ENCODE measurements at places on chromosomes 3 and 15.

DNA sequence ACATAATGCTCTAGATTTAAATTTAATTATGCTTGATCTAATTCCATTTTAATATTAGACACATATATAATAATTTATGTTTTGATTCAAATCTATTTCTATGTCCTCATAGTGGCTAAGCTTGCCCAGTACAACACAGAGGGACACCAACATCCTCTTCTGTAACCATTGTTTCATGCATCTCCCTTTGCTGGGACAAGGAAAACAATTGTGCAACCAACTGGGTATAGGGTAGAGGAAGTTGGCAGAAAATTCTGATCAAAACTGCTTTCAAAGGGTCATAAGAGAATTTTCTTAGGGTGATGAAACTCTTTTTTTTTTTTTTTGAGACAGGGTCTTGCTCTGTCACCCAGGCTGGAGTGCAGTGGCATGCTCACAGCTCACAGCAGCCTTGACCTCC, 121.4 kb upstream of the SGO1 start:
- DNase-seq = no peak

GRCh38 chr3:71050538-71051258, 532.8 kb downstream of the FOXP1 start:
- DNase-seq = no peak

GRCh38 chr15:60539016-60539415, 60.1 kb upstream of the ICE2 start:
- no peak for DNase-seq

DNA sequence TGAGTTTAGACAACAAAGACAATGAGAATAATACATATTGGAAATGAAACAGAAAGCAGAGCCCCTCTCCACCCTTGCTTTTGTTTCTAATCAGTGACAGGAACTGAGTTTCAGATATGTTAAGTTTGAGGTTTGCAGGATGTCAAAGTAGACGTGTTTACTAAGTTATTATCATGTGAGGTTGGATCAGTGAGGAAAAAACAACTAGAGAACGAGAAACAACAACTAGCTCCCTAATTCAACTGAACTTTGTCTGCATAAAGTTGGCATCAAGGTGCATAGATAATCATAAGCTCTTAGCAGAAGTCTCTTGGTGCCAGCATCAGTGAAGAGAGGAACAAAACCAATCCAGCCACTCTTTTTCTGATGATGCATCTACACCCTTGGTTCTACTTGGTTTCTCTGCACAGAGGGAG, 491.1 kb upstream of the NR2F2 start:
- no peak for DNase-seq

DNA sequence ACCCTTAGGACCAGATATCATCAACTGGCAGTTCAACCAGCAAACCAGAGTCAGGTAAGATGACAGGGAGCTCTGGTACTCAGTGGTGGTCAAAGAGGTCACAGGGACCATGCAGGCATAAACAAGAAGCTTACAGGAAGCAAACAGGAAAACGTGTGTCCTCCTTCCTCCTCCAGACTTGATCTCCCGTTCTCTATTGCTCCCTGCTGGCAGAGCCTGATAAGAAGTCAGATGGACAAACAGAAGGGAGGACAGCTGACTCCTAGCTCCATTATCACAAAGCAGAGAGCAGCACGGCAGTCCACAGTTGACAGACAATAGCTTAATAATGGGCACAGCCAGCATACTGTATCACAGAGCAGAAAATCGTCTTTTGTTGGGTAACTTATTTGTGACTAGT, 156.5 kb upstream of the SLC2A2 start:
- DNase-seq = no peak

- no peak for DNase-seq
These were observed 56.5 kb upstream of the TMEM115 start for GRCh38 chr3:50415816-50416215.

DNA sequence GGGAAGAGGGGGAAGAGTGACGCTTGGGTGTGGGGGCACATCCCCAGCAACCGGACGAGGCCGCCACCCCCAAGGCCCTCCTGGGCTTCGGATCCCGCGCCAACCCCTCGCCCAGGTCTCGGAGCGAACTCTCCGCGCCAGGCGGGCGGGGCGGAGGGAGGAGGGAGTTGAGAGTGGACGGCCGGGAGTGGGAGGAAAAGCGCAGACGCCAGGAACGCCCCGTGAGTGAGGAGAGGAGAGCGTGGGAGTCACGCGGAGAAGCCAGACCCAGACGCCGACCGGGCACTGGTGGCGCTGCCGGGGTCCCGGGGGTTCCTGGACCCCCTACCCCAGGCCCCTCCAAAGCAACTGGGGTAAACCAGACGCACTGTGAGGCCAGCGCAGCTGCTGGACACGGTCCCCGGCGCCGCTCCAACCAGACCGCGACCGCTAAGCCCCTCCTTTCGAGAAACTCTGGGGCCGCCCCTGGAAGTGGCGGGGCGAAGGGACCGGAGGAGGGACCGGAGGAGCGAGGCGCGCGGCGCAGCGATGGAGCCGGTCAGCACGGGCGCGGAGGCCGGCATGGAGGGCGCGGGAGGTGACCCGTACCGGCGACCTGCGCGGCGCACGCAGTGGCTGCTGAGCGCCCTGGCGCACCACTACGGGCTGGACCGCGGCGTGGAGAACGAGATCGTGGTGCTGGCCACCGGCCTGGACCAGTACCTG, at the start of gene EFCC1:
Gene EFCC1, plus strand, starts transcription at position 204 of the 705 bp plus-strand sequence. Its CDS starts 325 bp downstream, at position 529.
- DNase-seq = peak; percentile 71

DNA sequence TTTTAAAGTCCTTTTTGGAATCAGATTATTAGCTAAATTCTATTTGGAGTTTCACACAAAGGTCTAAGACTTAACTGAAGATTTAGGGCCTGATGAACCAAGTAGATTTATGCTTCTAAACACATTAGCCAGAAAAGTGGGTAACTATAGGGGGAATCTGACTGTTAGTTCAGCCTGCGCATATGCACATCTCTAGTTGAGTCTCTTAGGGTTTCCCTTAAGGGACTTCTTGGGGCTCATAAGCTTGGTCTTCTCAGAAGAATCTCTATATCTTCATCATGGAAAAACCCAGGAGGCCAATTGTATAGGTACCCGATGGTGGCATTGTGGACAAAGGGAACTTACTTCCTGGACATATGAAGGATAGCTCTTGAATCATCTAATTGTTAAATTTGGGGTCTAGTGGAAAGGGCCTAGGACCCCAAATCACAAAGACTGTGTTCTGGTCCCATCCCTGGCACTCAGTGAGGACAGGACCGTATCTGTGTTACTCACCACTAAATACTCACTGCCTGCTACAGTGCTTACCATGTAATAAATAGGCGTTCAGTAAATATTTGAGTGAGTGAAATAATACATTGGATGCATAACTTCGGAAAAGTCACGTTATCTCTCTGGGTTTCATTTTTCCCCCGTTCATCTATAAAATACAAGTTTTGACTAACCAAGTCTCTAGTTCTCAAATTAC, 17.0 kb downstream of the SELENOT start:
- no peak for DNase-seq

DNA sequence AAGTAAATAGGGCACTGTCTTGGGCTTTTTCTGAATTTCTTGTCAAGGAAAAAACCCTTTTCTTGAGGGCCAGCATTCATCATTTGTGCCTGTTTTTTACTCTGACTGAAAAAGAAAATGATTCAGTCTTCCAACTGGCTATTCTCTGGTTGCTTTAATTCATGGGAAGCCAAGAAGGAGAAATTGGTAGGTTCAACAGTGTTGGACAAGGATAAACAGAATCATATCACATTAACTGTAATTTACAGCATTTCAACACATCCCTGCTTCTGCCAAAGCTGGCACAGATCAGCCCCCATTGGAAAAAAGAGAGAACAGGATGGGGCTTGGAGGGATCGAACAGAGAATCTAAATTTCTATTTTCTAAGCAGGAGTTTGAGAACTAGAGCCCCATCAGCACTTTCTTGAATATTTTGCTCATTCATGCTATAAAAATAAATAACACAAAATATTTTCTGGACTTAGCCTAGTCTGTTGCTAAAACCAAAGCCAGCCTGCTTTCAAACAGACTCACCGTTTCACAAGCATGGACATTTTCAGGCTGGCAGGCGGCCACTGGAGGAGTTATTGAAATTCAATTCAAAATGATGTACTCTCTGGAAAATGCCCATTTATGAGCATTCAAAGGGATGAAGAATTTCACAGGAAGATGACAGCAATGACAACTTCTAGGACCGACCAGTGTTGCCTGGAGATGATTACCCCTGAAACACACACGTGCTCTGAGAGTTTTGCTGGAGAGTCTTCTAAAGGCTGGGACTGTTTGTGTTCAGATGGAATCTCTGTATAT, 181.2 kb downstream of the WNT5A start:
- no peak for DNase-seq

Measured in mucosa of descending colon (tissue), 3 donors.